ENCODE measurements at places on chromosomes 2 and 18. TPM values are rescaled to one million over a fixed set of nuclear protein-coding genes. Genes with fewer than 3 reads are reported as not detected.
A peak's percentile ranks its signal among the peaks of the same experiment; 100 is the strongest.

The GREB1L gene
- 0.90 TPM for total RNA-seq

The ANKRD30BL gene
- total RNA-seq: not detected

DNA sequence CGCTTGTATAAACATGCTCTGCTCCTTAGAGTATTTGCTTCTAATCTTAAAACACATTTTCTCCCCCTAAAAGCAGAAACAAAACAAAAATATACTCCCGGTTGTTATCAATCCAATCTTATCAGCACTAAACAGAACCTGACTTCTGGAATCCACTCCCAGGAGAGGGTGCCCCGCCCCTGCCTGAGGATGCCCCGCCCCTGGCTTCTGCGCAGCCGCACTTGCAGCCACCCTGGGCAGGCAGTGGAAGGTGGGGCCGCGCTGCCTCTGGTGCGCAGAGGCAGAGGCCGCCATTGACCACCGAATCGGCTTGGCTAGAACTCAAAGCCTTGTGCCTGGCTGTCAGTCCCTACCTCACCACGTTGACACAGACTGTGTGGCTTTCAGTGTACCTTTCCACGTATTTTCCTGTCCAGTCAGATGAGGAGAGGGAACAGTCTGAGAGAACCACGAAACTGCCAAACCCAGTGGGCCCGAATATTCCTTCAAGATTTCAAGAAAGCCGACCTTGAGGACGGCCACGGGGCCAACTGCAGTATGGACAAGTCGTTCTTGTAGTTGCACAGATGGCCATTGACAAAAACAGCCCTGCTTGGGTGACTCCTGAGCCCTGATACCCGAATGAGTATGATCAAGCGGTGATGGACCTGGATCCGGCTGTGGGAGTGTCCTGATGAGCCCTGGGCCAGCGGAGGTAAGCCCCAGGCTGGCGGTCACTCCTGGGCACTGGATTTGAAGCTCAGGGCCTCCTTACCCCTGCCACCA is 46.2 kb upstream of the ARHGAP28 start:
- peak; percentile 38 for DNase-seq

The CAPN13 gene
- total RNA-seq: not detected

The ATG4B gene
- total RNA-seq: 66.6 TPM

The SYT4 gene
- total RNA-seq: not detected

DNA sequence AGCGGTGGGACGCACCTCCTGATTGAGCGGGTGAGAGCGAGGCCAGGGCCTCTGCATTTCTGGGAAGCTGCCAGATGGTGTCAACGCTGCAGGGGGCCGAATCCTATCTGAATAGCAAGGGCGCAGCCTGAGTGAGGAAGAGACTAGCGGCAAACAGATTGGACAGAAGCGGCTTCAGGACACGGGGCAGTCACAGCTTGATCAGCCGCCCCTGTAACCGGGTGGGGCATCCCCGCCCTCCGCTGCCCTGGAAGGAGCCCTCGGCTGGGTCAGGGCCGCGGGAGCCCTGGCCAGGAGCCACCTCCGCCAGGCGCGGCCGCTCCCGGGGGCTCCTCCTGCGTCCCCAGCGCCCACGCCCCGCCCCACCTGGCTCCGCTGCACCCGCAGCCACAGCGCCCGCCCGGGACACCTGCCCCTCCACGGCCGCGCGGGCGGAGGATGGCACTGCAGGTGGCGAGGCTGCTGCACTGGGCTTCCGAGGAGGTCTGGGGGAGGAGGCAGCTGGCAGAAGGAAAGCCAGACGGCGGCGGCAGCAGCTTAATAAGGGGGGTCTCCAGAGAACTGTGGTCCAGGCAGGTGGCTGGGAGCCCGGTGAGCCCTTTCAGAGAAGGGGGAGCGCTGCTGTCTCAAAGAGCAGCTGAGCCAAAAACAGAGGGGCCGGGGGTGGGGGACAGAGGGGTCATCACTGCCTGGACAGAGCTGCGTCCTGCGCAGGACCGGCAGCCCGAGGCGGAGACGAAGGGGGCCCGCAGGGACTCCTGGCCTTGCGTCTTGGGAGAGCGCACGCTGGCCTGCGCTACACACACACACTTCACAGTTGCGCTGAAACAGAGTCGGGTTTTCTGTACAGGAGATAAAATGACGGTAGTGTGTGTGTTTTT is 18.8 kb upstream of the SOX11 start:
- DNase-seq: no peak

The CD226 gene
- total RNA-seq: 0.53 TPM

The UGT1A5 gene
- 0.26 TPM for total RNA-seq

GRCh38 chr2:58834404-58834803 is 593.3 kb upstream of the FANCL start:
- DNase-seq: peak; percentile 17

Measured in bronchial epithelial cell (primary cell).